Temporal lobe (tissue), 4 donors: ENCODE measurements at places on chromosomes 12 and 14. TPM values are rescaled to one million over a fixed set of nuclear protein-coding genes. Genes with fewer than 3 reads are reported as not detected.

Gene BICD1
- 50.2 TPM for total RNA-seq

Gene GPR84
- not detected for total RNA-seq

Gene RAD51B
- total RNA-seq, result 4.4 TPM

Gene MFAP5
- total RNA-seq, result 1.7 TPM

Gene CCDC38
- not detected for total RNA-seq

Gene TTC6
- total RNA-seq, result 0.25 TPM

Gene LIN7A
- 28.5 TPM for total RNA-seq

Gene SAMD15
- 5.2 TPM for total RNA-seq

Gene RIN3
- total RNA-seq, result 0.74 TPM
